ENCODE measurements at places on chromosomes 7 and 10.
A peak's percentile ranks its signal among the peaks of the same experiment; 100 is the strongest.

DNA sequence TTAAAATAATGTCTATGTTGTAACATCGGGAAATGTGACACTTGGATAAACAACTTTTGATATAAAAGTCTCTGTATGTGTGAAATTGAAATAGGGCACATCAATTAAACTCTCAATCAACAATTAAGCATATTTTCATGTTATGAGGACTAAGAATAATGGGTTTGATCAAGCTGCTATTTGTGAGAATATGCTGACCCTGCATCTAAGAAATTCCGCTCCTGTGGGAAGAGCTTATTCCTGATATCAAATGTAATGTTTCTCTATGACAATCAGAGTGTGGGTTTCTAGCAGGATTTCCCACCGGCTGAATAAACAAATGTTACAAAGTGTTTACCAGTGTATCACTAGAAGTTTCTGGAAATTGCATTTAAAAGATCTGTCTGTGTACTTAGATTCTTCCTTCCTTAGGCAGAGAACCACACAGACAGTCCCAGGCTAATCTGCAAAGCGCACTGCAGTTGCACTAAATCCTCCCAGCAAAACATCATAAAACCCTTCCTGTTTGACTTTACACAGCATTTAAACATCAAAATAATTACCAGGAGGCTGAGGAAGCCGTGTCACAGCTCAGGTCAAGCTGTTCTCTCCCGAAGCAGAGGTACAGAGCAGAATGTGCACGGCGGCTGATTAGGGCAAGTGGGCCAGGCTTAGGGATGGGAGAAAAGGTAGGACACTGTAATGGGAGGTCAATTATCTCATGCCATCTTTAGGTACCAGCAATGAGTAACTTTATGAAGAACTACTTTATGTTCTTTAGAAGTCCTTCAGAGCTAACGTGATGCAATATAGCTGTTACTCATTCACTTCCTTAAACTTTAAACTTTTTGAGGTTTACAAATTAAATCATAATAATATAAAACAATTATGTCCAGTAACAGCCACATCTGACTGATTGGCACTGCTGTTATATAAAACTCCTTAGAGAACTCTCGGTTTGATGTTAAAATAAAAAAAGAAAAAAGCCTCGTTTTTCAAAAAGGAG, 109.1 kb upstream of the CTTNBP2 start:
- no peak for DNase-seq
- no peaks in the 10 kb centered on the region for H3K4me1 ChIP-seq
- no peak overlapping the region for H3K4me3 ChIP-seq
- no peaks in the 10 kb centered on the region for H3K36me3 ChIP-seq

DNA sequence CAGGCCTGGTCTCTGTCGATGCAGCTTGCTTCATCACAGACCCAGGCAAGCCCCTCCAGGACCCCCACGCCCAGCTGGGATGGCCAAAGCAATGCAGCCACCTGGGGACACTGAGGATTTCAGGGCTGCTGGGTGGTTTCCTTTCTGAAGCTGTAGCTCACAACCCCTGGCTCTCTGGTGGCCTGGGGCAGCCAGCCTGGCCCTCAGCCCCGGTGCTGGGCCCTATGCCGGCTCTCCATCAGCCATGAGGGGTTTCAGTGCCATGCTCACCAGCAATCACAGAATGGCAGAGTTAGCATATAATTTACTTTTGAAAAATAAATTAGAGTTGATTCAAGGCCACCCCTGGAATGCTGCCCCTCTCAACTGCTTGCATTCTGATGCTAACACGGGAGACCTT, 150.2 kb upstream of the UNC5B start:
- DNase-seq = no peak
- H3K36me3 ChIP-seq = no peaks in the 10 kb centered on the region
- H3K27ac ChIP-seq = no peak overlapping the region
- H3K27me3 ChIP-seq = peaks cover 4% of the 10 kb centered on the region
- H3K4me1 ChIP-seq = no peaks in the 10 kb centered on the region

DNA sequence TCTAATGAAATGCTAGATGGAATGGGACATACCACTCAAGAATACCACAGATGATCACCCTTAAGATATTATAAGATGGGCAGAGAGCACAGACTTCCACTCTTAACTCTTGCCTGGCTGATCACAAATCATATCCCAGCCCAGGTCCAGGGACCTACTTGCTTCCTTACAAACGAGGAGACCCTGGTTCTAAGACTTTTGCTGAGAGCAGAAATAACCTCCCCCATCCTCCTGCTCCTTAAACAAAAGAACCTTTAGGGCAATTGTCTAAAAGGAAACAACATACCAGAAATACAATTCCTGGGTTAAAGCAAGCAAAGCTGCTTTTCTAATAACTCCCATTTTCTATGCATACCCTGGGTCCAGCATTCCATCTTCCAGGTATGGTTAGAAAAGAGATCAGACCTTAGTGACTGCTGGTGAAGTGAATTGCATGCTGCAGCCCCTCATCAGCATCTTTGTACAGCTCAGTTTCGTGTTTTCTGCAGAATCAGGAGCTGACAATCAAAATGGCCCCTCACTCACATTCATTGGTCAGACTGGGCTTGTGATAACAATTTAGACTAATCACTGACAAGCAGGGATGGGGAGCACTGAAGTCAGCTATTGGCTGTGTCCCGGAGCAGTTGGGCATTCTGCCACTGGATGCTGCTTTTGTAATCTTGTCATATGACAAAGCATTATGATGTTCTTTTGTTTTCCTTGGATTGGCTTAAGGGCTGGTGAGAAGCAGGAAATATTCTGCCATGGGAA, 14.6 kb downstream of the IFIT3 start:
- H3K36me3 ChIP-seq = peaks cover 20% of the 10 kb centered on the region
- H3K4me3 ChIP-seq = no peak overlapping the region
- DNase-seq = no peak

- no peak overlapping the region for H3K27ac ChIP-seq
- peaks cover 3% of the 10 kb centered on the region for H3K4me1 ChIP-seq
- DNase-seq = no peak
- H3K4me3 ChIP-seq = no peak overlapping the region
- no peaks in the 10 kb centered on the region for H3K27me3 ChIP-seq
Measured at GRCh38 chr10:46525824-46526681, 30.4 kb downstream of the GPRIN2 start.

DNA sequence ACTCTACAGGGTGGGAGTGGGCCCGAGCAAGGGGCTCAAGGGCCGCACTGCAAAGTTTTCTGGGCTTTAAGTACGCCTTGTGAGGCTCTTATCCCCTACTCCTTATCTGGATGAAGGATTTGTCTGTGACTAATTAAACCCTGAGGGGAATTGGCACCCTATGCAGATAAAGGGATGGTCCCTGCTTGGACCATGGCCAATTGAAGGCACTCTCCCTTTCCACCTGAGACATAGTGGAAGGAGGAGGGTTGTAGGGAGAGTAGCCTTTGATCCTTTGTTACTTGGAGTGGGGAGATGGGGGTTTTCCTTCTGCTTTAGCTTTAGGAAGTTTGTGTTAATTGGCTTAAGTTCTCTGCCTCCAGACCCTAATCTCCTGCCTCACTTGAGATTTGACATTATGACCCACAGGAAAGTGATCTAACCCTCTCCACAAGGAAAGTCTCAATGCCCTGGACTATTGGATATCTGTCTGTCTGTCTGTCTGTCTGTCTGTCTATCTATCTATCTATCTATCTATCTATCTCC, 1158.8 kb upstream of the SORCS1 start:
- no peak for DNase-seq
- H3K36me3 ChIP-seq = no peaks in the 10 kb centered on the region
- H3K27me3 ChIP-seq = no peaks in the 10 kb centered on the region
- no peaks in the 10 kb centered on the region for H3K4me1 ChIP-seq
- no peak overlapping the region for H3K4me3 ChIP-seq
- no peak overlapping the region for H3K27ac ChIP-seq

GRCh38 chr7:143487566-143487965, 9.9 kb downstream of the TAS2R41 start:
- no peaks in the 10 kb centered on the region for H3K36me3 ChIP-seq
- no peak for DNase-seq
- H3K4me3 ChIP-seq = no peak overlapping the region
- H3K27me3 ChIP-seq = no peaks in the 10 kb centered on the region
- peaks cover 23% of the 10 kb centered on the region for H3K4me1 ChIP-seq
- H3K27ac ChIP-seq = peak overlapping the region; percentile 71
